Posterior vena cava (tissue), 2 donors: ENCODE measurements at places on chromosomes 4 and X.

DNA sequence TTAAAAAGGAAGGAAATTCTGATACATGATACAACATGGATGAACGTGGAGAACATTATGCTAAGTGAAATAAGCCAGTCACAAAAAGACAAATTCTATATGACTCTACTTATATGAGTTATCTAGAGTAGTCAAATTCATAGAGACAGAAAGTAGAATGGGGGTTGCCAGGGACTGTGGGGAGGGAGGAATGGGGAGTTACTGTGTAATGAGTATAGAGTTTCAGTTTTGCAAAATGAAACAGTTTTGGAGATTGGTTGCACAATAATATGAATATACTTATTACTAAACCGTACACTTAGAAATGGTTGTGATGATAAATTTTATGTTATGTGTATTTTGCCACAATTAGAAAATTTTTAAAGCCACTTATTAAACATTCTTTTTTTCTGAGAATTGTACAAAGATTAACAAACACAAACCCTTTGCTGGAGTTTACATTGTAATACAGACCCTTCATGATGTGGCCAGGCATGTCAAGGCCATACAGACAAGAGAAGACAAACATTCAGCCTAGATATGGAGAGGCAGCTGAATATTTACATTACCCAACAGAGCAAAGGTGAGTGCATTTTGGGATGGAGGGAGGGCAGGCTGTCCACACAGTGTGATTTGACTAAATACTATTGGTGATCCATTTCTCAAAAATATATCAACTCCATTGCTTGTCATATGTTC is 21.2 kb upstream of the GPC3 start:
- DNase-seq: no peak

- no peak for DNase-seq
Measured at GRCh38 chr4:159515314-159516025, 412.6 kb downstream of the RAPGEF2 start.

- DNase-seq: no peak
Measured at GRCh38 chrX:36241397-36241796, 321.9 kb downstream of the CFAP47 start.

DNA sequence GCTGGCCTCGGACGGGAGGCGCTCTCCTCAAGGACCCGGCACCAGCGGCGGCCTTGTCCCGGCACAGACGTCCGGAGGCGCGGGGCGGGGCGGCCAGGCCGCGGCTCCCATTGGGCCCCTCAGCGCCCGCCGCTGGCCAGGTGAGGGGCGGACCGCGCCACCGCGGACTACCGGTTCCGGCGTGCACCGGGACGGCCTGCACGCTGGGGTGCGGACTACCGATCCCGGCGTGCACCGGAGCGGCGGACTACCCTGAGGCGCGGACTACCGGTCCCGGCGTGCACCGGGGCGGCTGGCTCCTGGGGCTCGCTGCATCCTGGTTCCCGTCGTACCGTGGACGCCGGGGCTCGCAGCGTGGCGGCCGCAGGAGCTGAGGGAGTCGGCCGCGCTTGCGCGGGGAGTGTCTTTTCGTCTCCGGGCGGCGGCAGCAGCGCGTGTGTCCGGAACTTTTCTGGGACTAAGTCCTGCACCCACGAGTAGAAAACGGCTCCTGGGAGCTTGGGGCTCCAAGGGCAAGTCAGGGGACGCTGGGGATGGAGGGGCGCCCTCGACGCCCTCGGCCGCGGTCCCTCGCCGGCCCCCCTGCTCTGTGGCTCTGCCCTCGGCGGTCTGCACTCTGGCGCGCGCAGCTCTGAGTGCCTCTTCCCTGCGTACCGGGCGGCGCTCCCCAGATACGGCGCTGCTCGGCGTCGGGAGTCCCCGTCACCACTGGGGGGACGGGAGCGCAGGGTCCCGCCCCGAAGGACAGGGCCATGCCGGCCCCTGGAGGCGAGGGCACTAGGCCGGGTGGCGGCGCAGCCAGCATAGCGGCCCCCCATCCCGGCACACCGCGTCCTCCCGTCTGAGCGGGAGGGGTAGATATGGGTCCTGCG is at the start of gene LETM1:
TSS of gene LETM1 (minus strand) at position 86 of the 872 bp plus-strand sequence. CDS start 206 bp downstream, outside the sequence.
- DNase-seq: peak; percentile 99
